Placental pericyte (primary cell): ENCODE measurements at places on chromosomes 12 and 14. TPM values are rescaled to one million over a fixed set of nuclear protein-coding genes. Genes with fewer than 3 reads are reported as not detected.

Gene KRT6C
- total RNA-seq: not detected in 2 replicates

Gene MGP
- total RNA-seq: 1.0 and 3.7 TPM in 2 replicates

Gene SLC5A8
- not detected in 2 replicates for total RNA-seq

Gene RERGL
- total RNA-seq: not detected in 2 replicates

Gene MMP14
- 664 and 991 TPM in 2 replicates for total RNA-seq

Gene OAS2
- total RNA-seq: 5.0 and 14.7 TPM in 2 replicates

Gene FIGNL2
- total RNA-seq: 0.22 and 0.29 TPM in 2 replicates

Gene RFC5
- total RNA-seq: 3.7 and 32.2 TPM in 2 replicates

Gene ABCD4
- 33.2 and 33.7 TPM in 2 replicates for total RNA-seq

Gene TPPP2
- not detected in 2 replicates for total RNA-seq

Gene PPP2R5E
- 19.3 and 28.8 TPM in 2 replicates for total RNA-seq

Gene INHBC
- total RNA-seq: not detected in 2 replicates

Gene GDF3
- total RNA-seq: not detected in 2 replicates

Gene OR9K2
- total RNA-seq: not detected in 2 replicates

Gene KRT72
- not detected in 2 replicates for total RNA-seq

Gene GNG2
- 15.3 and 33.1 TPM in 2 replicates for total RNA-seq

Gene ADGRD1
- 3.5 TPM in 1 of 2 replicates, not detected in the other for total RNA-seq

Gene PLEKHG7
- total RNA-seq: not detected in 2 replicates

Gene PLA2G1B
- not detected in 2 replicates for total RNA-seq

Gene SYT1
- total RNA-seq: 1.3 and 5.2 TPM in 2 replicates

Gene KCNJ8
- total RNA-seq: 0.57 TPM in 1 of 2 replicates, not detected in the other

Gene GALNT8
- total RNA-seq: not detected in 2 replicates

Gene GPX2
- total RNA-seq: not detected in 2 replicates

Gene DEGS2
- total RNA-seq: not detected in 2 replicates

Gene PTHLH
- 1.8 and 11.5 TPM in 2 replicates for total RNA-seq

Gene POTEG
- not detected in 2 replicates for total RNA-seq

Gene GABARAPL1
- total RNA-seq: 35.5 and 229 TPM in 2 replicates

Gene LRP1
- 257 and 464 TPM in 2 replicates for total RNA-seq

Gene FBLN5
- total RNA-seq: 38.9 and 61.1 TPM in 2 replicates

Gene BMP4
- 18.9 and 29.1 TPM in 2 replicates for total RNA-seq

Gene TTLL5
- total RNA-seq: 19.5 and 38.4 TPM in 2 replicates
